Hepatocyte (in vitro differentiated cells): ENCODE measurements at places on chromosomes 3 and 15.
A peak's percentile ranks its signal among the peaks of the same experiment; 100 is the strongest.

DNA sequence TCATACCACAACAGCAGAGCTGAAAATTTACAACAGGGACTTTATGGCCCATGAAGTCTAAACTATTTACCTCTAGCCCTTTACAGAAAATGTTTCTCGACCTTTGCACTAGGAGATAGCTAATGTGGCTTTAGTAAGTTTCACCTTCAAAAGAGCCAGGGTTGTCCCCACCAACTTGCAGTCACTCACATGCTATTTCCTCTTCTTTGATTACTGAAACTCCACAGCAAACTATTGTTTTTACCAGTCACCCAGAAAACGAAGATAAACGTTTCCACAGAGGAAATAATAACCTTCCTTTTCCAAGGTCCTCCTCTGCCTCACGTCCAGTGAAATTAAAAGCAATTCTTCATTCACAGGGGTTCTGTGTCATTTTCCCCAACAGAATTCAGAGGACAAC is 48.2 kb downstream of the WWTR1 start:
- no peaks in the 10 kb centered on the region for H3K36me3 ChIP-seq
- peaks cover 34% of the 10 kb centered on the region for H3K4me1 ChIP-seq
- H3K27me3 ChIP-seq: no peaks in the 10 kb centered on the region
- peak; percentile 51 for DNase-seq
- H3K27ac ChIP-seq: peak overlapping the region; percentile 84
- no peak overlapping the region for H3K4me3 ChIP-seq

- peaks cover 5% of the 10 kb centered on the region for H3K4me1 ChIP-seq
- H3K27me3 ChIP-seq: no peaks in the 10 kb centered on the region
- no peaks in the 10 kb centered on the region for H3K36me3 ChIP-seq
- DNase-seq: peak; percentile 49
Observed at GRCh38 chr3:150308481-150309256, 99.4 kb upstream of the TSC22D2 start.

DNA sequence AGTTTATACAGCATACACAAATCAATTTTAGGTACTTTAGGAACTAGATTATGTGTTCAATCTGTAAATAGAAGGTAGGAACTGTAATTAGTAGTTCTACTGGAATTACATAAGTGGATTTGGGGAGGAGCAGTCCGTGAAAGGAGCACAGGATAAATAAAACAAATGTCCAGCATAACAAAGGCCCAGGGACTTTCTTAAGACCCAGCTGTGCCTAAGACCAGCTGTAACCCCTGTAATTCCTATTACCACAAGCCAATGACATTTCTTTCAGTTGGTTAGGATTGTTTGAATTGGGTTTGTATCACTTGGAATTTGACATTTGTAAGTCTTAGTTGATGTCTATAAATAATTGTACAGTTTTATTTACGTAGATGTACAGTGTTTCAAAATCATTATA is 4.8 kb upstream of the ZBTB20 start:
- no peak overlapping the region for H3K27ac ChIP-seq
- no peaks in the 10 kb centered on the region for H3K4me1 ChIP-seq
- H3K27me3 ChIP-seq: no peaks in the 10 kb centered on the region
- H3K36me3 ChIP-seq: no peaks in the 10 kb centered on the region

- H3K4me1 ChIP-seq: peaks cover 3% of the 10 kb centered on the region
- DNase-seq: no peak
Observed at GRCh38 chr15:51731549-51732267, 5.7 kb downstream of the LYSMD2 start.

GRCh38 chr15:71288348-71288955 is 173.2 kb downstream of the THSD4 start:
- H3K27me3 ChIP-seq: no peaks in the 10 kb centered on the region
- no peaks in the 10 kb centered on the region for H3K4me1 ChIP-seq
- no peaks in the 10 kb centered on the region for H3K36me3 ChIP-seq
- DNase-seq: no peak
- no peak overlapping the region for H3K27ac ChIP-seq
- H3K4me3 ChIP-seq: no peak overlapping the region

GRCh38 chr3:87805670-87806069 is 253.1 kb downstream of the CGGBP1 start:
- no peak overlapping the region for H3K4me3 ChIP-seq
- no peaks in the 10 kb centered on the region for H3K4me1 ChIP-seq
- H3K36me3 ChIP-seq: no peaks in the 10 kb centered on the region

GRCh38 chr3:8536096-8537056 is 34.8 kb downstream of the LMCD1 start:
- no peaks in the 10 kb centered on the region for H3K36me3 ChIP-seq
- no peak overlapping the region for H3K27ac ChIP-seq
- H3K27me3 ChIP-seq: no peaks in the 10 kb centered on the region
- H3K4me1 ChIP-seq: peaks cover 10% of the 10 kb centered on the region
- no peak overlapping the region for H3K4me3 ChIP-seq
- no peak for DNase-seq

- no peaks in the 10 kb centered on the region for H3K36me3 ChIP-seq
- no peak overlapping the region for H3K27ac ChIP-seq
- no peaks in the 10 kb centered on the region for H3K27me3 ChIP-seq
Observed at GRCh38 chr3:9122732-9123364, 126.6 kb downstream of the SRGAP3 start.

- no peaks in the 10 kb centered on the region for H3K36me3 ChIP-seq
- no peak overlapping the region for H3K27ac ChIP-seq
Observed at GRCh38 chr3:194761384-194761783, 75.7 kb downstream of the FAM43A start.

- H3K36me3 ChIP-seq: no peaks in the 10 kb centered on the region
- DNase-seq: no peak
- peaks cover 9% of the 10 kb centered on the region for H3K4me1 ChIP-seq
- H3K4me3 ChIP-seq: no peak overlapping the region
Observed at GRCh38 chr3:31918179-31919150, 62.6 kb downstream of the OSBPL10 start.

DNA sequence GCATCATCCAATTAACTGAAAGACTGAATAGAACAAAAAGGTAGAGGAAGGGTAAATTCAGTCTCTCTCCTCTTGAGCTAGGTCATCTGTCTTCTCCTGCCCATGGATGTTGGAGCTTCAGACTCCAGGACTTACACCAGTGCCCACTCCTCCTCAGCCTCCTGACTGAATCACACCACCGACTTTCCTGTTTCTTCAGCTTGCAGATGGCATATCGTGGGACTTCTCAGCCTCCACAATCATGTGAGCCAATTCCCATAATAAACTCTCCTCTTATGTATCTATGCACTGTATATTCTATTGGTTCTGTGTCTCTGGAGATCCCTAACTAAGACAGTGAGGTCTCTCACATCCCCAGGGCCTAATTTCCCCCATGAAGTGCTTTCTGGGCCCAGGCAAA is 140.4 kb downstream of the CD47 start:
- DNase-seq: no peak
- H3K27ac ChIP-seq: no peak overlapping the region
- no peak overlapping the region for H3K4me3 ChIP-seq

- DNase-seq: no peak
- no peaks in the 10 kb centered on the region for H3K27me3 ChIP-seq
- H3K36me3 ChIP-seq: no peaks in the 10 kb centered on the region
- H3K4me1 ChIP-seq: no peaks in the 10 kb centered on the region
Observed at GRCh38 chr15:42356851-42357250, 2.5 kb upstream of the CAPN3 start.

DNA sequence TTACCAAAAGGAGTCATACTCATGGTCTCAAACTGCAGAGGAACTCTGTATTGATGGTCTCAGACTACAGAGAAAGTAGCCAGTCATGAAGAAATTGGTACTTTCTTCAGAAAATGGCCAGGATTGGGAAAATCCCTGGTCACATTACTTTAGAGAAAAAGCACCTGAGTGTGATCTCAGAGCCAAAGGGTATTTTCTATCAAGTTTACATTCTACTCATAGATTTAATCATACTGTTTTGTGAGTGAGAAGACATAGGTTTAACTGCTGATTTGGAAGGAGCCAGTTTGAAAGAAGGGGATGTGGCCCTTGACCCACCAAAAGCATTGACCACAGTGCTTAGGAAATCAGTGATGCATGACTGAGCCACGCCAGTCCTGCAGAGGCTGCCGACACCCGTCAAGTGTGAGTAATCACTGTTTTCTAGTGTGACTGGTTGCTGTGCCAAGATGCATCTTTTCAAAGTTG is 203.6 kb downstream of the AKAP13 start:
- DNase-seq: no peak
- H3K27ac ChIP-seq: no peak overlapping the region
- H3K4me1 ChIP-seq: peaks cover 44% of the 10 kb centered on the region

DNA sequence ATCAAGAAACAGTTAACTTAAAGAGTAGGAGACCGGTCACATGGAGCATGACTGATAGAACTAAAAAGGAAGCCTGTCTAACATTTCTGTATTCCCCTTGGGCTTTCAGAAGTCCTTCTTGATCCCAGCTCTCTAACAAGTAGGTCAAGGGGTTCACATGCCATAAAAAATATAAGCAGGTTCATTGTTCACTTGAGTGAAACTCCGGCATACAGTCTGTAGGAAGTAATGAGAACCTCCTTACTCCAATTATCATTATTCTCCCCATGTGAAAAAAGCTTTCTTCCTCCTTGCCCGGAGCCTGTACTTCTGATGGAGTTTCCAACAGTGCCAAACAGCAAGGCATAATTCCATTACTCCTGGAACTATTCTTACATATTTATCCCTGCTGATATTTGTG is 242.8 kb upstream of the CNTN4 start:
- no peak overlapping the region for H3K27ac ChIP-seq
- no peak overlapping the region for H3K4me3 ChIP-seq
- H3K36me3 ChIP-seq: no peaks in the 10 kb centered on the region
- no peaks in the 10 kb centered on the region for H3K4me1 ChIP-seq
- no peak for DNase-seq
- no peaks in the 10 kb centered on the region for H3K27me3 ChIP-seq

DNA sequence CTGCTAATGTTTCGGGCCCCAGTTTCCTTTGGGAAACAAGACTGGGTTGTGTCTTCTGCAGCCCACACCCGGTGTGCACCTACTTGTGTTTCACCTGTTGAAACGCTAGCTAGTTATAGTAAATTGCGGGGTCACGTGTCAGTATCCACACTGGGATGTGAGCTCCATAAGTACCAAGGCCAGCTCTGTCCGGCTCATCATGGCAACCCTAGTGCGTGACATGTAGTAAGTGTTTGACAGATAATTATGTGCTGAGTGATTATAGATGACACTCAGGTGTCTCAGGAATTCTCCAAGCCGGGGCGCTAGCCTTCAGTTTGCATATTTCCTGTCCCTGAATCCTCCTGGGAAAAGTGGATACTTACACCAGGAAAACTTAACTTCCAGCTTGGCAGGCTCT is 12.8 kb downstream of the APOD start:
- no peaks in the 10 kb centered on the region for H3K36me3 ChIP-seq
- DNase-seq: no peak
- H3K4me3 ChIP-seq: no peak overlapping the region
- peaks cover 5% of the 10 kb centered on the region for H3K4me1 ChIP-seq
- H3K27ac ChIP-seq: no peak overlapping the region
- no peaks in the 10 kb centered on the region for H3K27me3 ChIP-seq

GRCh38 chr3:46472736-46473135 is 8.0 kb upstream of the LTF start:
- no peak for DNase-seq
- no peak overlapping the region for H3K4me3 ChIP-seq
- H3K27ac ChIP-seq: no peak overlapping the region
- no peaks in the 10 kb centered on the region for H3K4me1 ChIP-seq
- no peaks in the 10 kb centered on the region for H3K27me3 ChIP-seq

- H3K4me1 ChIP-seq: no peaks in the 10 kb centered on the region
- no peak overlapping the region for H3K27ac ChIP-seq
- no peak for DNase-seq
- no peak overlapping the region for H3K4me3 ChIP-seq
- no peaks in the 10 kb centered on the region for H3K36me3 ChIP-seq
Observed at GRCh38 chr3:112149136-112149535, 16.1 kb upstream of the GCSAM start.

GRCh38 chr3:3594986-3595385 is 204.2 kb upstream of the LRRN1 start:
- no peak overlapping the region for H3K27ac ChIP-seq
- H3K4me3 ChIP-seq: no peak overlapping the region
- no peaks in the 10 kb centered on the region for H3K4me1 ChIP-seq
- no peaks in the 10 kb centered on the region for H3K36me3 ChIP-seq

DNA sequence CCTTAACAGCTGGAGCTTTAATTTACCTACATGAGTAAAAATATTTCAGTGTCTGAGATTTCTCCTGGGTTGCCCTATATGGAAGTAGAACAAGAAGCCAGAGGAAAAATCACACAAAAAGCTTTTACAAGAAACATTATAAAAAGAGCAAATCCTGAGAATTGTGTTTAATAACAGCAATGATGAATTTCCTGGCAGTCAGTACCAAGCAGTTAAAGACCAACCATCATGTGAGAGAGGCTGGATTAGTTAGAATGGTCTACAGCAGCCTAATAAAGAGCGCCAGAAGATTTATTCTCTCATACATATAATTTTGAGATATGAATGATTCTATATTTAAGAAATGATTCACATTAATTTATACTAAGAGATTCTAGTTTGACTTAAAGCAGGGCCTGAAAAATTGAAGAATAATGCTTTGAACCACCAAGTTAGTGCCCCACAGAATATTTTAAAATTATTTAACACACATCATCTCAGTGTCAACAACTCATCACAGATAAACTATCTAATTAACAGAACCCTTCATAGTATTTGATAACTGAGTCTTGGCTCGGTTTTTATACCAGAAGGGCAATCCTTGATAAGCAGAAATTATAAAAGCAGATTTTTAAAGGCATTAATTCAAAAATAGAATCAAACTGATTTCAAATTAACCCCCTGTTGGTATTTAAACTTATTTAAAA is 59.9 kb upstream of the DPH6 start:
- H3K36me3 ChIP-seq: no peaks in the 10 kb centered on the region
- H3K27ac ChIP-seq: no peak overlapping the region
- H3K4me1 ChIP-seq: no peaks in the 10 kb centered on the region
- H3K27me3 ChIP-seq: no peaks in the 10 kb centered on the region
- H3K4me3 ChIP-seq: no peak overlapping the region
- no peak for DNase-seq

GRCh38 chr3:71237672-71238071 is 345.9 kb downstream of the FOXP1 start:
- no peak for DNase-seq
- H3K36me3 ChIP-seq: no peaks in the 10 kb centered on the region
- H3K4me3 ChIP-seq: no peak overlapping the region

DNA sequence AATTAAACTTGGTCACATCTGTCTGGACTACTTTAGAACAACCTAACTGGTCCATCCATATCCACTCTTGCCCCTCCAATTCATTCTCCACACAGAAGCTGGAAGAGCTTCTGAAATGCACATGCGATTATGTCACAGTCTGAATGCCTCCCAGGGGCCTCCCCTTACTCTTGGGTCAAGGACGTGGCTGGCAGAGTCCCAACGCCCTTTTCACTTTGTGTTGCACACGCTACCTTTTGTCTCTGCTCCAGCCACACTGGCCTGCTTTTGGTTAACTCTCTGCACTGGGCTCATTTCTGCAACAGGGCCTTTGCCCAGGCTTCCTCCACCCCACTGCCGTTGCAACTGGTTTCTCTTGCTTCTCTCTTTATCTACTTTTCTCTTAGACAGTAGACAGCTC is 245.2 kb downstream of the IL20RB start:
- no peaks in the 10 kb centered on the region for H3K27me3 ChIP-seq
- H3K4me1 ChIP-seq: peaks cover 8% of the 10 kb centered on the region
- peak; percentile 13 for DNase-seq
- no peak overlapping the region for H3K4me3 ChIP-seq
